ENCODE measurements at places on chromosomes 2 and 18.
A peak's percentile ranks its signal among the peaks of the same experiment; 100 is the strongest.

DNA sequence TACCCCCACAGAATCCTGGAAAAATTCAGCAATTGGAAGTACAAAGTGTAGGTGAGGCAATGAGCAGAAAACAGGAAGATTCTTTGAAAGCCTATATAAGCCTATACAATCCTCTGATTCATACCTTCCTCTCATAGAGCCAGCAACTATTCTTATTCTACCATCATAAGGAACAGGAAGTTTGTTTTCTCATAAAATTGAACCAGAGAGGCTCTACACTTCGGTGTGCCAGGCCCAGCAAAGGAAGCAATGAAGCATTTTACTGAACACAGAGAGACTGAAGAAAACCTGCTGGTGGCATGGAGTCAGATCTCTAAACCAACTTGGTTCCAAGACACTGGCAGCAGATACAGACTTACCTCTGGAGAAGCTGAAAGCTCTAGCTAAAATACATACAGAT lies 18.7 kb downstream of the CASP8 start:
- DNase-seq, result no peak

DNA sequence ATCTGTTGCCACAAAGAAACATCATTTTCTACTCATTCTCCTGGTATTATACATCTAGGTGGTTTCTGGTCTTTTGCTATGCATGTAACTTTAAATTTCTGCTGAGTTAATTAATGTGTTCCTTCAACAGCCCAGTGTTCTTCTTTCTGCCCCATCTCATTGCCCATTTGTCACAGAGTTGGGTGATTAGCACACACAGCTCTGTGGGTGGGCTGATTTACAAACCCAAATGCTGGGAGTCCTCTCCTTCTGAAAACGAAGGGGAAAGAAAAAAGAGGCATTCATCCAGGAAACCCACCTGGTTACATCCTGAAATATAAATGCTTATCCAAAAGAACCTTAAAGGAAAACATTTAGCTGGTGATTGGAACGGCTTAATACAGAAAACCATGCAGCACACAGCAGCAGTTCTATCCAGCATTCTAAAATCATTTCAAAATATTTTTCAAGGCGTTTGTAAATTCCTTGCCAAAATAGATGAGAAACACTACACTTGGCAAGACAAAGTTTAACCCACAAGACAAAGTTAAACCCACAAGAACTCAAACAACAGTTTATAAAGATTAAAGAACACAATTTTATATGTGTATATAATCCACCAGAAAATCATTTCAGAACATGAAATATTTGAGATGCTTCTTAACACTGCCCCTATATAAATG lies 177.9 kb downstream of the ANTXR1 start:
- DNase-seq, result no peak

DNA sequence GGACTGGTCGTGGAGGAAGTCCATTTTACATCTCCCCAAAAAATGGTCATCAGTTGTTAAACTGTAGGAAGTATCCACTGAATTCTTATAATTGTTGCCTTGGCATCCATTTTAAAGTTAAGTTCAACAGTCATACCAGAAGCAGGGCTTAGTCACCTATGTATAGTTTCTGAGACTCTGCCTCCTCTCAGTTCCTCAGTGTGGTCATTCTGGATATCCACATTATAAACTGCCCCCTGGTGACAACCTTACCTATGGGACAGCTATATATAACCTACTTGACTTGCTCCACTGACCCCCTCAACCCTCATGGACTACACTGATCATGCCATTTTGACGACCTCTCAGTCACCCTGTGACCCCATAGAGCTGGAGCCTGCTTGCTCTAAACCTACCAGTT lies 617.0 kb downstream of the LRP1B start:
- no peak for DNase-seq

GRCh38 chr2:240259201-240259923 lies 118.9 kb upstream of the OTOS start:
- no peak for DNase-seq

- no peak for DNase-seq
Observed at GRCh38 chr2:199975273-199975895, 20.0 kb downstream of the MAIP1 start.

DNA sequence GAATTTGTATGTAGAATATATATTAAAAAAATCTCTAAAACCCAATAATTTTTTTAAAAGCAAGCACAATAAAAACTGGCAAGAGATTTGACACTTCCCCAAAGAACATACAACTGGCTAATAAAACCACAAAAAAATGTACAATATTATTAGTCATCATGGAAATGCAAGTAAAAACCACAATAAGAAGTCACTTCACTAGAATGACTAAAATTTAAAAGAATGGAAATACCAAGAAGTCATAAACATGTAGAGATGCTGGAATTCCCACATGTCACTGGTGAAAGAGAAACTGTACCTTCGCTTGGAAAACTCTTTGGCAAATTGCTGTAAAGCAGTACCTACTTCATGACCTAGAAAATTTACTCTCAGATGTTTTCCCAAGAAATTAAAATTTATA lies 43.4 kb upstream of the KYNU start:
- DNase-seq, result peak; percentile 11

GRCh38 chr2:207113414-207113813 lies 52.3 kb downstream of the KLF7 start:
- no peak for DNase-seq

DNA sequence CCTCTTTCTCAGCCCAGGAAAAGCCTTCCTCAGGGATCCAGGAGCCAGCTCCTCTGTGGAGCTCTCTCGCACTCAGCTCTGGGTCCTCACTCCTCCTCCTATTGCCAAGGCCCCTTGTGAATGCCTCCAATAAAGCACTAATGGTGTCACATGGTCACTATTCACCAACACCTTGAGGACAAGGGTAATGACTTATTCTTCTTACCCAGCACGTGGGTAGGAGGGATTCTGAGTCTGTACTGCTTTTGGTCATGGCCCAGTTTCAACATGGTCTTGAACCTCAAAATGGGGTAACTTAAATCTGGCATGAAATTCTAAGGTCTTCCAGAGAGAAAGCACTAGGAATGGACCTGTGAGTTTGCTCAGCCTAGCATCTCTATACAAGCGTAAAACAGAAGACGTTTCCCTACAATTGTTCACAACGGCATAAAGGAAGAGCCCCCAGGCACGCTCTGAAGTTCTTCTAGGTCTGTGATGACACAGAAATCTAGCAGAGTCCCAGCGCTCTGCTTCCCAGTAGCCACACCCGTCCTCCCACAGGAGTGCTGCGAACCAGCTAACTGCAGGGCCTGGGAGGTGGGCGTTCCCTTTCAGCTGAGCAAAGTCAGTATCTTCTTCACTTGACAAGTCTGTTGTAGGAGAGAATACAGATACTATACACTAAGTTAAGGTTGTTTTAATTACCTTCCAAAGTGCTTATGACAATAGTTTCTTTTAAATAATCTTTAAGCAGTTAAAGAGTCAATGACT lies 14.6 kb upstream of the KIDINS220 start:
- no peak for DNase-seq

DNA sequence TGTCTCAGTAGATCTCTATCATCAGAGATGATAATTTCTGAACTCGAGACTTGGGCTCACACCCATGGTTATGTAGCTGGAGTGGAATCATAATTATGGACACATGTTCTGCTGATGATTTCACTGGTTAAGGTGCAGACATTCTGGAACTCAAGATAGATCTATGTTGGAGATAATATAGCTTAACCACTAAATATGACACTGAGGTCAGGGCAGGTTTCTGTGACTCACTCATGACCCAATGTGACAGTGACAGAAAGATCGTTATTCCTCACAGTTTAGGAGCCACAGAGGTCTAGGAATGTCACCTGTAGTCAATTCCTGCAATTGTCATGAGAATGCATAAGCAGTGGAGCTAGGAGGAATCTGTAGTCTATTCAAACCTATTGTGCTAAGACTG lies 828.6 kb downstream of the TRIB2 start:
- DNase-seq, result no peak

- no peak for DNase-seq
Observed at GRCh38 chr2:15471606-15472005, 89.5 kb downstream of the NBAS start.

- no peak for DNase-seq
Observed at GRCh38 chr18:79799619-79800370, 2.1 kb downstream of the KCNG2 start.

GRCh38 chr2:100166701-100167100 lies 24.3 kb upstream of the AFF3 start:
- no peak for DNase-seq

DNA sequence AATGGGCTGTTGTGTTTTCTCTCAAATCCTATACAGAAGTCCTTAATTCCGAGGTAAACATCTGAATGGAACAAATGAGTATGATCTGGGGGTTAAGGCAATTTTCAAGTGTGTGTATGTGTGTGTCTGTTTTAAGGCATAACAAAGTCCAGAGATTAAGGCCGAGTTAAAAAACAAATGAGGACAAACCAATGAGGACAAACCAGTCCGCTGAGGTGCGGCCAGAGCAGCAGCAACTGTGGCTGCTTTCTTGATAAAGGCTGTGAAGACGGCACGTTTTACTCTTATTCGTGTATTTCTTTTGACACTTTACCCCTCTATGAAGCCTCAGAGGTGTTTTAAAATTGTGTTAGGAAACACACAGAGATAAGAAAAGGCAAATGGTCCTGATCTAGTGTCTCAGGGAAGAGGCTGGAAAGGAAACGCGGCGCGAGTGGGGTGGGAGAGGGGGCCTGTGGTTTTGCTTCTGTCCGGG lies 495 bp upstream of the GULP1 start:
- DNase-seq, result peak; percentile 80

GRCh38 chr2:42421157-42421485 lies 60.1 kb upstream of the COX7A2L start:
- DNase-seq, result no peak

Measured in kidney glomerular epithelial cell (primary cell).